ENCODE measurements at places on chromosomes 3 and 15.

DNA sequence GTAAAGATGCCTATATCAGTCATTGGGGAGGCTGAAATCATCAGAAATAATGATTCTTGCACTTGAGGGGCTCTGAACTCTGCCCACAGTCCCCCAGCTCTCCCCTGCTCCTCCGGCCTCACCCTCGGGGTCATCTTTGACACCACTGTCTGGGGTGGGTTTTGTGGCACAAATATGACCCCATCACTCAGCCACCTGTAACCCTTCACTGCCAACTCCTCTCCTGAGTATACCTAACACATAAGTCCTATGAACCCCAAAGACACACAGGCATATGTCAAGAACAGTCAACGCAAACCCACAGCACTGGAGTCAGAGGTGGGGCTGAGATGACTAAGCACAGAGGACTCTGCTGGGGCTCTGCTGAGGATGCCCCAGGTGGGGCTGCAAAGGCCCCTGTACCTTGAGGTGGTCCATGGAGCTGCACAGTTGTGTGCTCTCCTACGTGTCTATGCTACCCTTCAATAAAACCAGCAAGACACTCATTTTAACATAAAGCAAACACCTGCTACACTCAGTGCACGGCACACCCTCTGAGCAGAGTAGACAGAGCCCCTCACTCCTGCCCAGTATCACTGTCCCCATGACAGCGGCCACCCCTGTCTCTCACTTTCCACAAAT is 29.9 kb downstream of the SLC41A3 start:
- no peak for DNase-seq

GRCh38 chr3:47849186-47849698 is 46.3 kb downstream of the DHX30 start:
- DNase-seq = no peak

GRCh38 chr3:37326801-37327200 is 152.4 kb upstream of the LRRFIP2 start:
- no peak for DNase-seq

DNA sequence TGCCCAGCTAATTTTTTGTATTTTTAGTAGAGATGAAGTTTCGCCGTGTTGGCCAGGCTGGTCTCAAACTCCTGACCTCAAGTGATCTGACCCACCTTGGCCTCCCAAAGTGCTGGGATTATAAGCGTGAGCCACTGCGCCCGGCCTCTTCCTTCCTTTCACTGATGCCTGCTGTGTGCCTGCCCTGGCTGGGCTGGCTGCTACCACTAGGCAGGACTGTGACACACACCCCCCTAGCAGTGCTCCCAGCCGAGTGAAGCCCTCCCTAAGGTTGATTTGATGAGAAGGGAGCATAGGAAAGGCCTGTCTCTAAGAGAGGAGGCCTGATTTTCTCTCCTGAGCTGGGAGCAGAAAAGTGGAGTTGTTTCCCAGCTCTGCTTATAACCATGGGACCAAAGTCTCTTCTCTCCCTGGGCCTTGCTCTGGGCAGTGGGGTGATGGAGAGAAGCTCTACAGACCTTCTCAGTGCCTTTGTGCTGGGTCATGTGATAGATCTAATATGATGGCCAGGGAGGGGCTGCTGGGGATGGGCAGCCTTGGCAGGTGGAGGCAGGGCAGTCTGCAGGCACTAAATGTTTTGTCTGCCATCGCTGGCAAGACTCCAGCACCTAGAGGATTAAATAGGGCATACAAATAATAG is 20.1 kb upstream of the SFMBT1 start:
- no peak for DNase-seq

DNA sequence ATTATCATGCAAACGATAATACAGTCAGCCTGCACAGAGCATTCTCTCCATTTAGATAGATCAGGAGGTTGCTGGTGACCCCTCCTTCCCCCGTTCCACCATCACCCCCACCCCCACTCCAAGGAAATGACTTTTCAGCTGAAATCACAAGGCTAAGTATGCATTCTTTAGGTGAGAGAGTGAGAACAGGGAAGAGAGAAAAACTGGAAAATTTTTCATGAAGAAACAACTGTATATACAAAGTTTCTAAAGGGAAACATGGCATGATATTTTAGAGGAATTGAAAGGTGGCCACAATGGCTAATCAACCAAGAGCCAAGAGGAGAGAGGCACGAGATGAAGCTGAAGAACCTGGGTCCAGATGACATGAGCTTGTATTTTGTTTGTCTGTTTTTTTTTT is 22.2 kb downstream of the BCL2A1 start:
- no peak for DNase-seq

- DNase-seq = peak; percentile 68
Observed at GRCh38 chr3:50572158-50572557, 2.8 kb downstream of the HEMK1 start.

- no peak for DNase-seq
Observed at GRCh38 chr3:38717355-38718240, 68.1 kb upstream of the SCN5A start.

DNA sequence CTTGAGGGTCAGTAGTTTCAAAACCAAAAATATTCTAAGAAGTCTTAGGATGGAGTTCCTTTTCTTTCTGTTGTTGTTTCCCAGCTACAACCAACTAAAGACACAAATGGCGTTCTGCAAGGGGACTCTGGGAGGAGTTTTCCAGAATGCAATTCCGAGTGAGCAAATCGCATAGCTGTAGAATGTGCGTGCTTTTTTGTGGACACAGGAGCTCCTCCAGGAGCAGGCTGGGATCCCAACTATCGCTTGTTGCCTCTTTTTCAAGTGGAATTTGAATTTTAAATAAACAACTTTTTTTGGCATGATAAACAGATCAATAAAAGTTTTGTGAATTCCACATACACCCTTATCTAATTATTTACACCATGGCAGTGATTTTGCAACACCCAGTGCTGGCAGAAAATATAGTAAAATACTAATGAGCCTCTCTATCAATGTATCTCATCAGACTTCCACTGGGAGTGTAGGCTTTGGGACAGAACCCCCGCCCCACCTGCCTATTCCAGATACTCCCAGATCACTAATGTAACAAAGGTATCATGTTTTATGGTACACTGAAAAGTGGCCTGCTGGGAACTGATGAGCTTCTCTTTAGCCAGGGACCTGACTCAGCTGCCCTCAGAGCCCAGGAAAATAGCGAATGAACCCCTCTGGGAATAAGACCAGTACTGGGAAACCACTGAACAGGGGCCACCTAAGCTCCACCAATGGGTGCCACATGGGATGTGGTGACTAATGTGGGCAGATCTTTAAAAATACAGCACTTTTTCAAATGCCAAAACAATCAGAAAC is 66.4 kb downstream of the LMCD1 start:
- DNase-seq = peak; percentile 56

Measured in fibroblast of mammary gland (primary cell).